ENCODE measurements at places on chromosomes 12 and 14. TPM values are rescaled to one million over a fixed set of nuclear protein-coding genes. Genes with fewer than 3 reads are reported as not detected.

BMP4 gene
- 101 TPM for total RNA-seq

EXOC3L4 gene
- total RNA-seq: not detected

OVCH1 gene
- total RNA-seq: not detected

SOAT2 gene
- not detected for total RNA-seq

STK38L gene
- 30.8 TPM for total RNA-seq

RPGRIP1 gene
- total RNA-seq: 1.5 TPM

KRT85 gene
- total RNA-seq: not detected

SLC22A17 gene
- total RNA-seq: 35.3 TPM

PRR4 gene
- total RNA-seq: 3.7 TPM

PHLDA1 gene
- total RNA-seq: 50.3 TPM

TMPRSS12 gene
- not detected for total RNA-seq

MYF6 gene
- total RNA-seq: 0.31 TPM

GRCh38 chr14:69828354-69828753 is 31.3 kb upstream of the SLC10A1 start:
- DNase-seq: no peak
- no peak overlapping the region for H3K4me3 ChIP-seq
- H3K27ac ChIP-seq: no peak overlapping the region
- no peaks in the 10 kb centered on the region for H3K36me3 ChIP-seq

GRCh38 chr12:77294016-77294415 is 228.6 kb upstream of the E2F7 start:
- no peak for DNase-seq
- H3K27ac ChIP-seq: no peak overlapping the region
- H3K36me3 ChIP-seq: no peaks in the 10 kb centered on the region
- H3K4me1 ChIP-seq: no peaks in the 10 kb centered on the region

GRCh38 chr14:55578511-55578910 is 1.5 kb upstream of the KTN1 start:
- no peaks in the 10 kb centered on the region for H3K36me3 ChIP-seq
- peaks cover 25% of the 10 kb centered on the region for H3K4me1 ChIP-seq
- H3K4me3 ChIP-seq: peak overlapping the region; percentile 96
- H3K27ac ChIP-seq: peak overlapping the region; percentile 70
- no peak for DNase-seq

- no peaks in the 10 kb centered on the region for H3K4me1 ChIP-seq
- H3K27me3 ChIP-seq: no peaks in the 10 kb centered on the region
- no peak overlapping the region for H3K4me3 ChIP-seq
Observed at GRCh38 chr14:72075649-72076334, 143.6 kb downstream of the RGS6 start.

- no peak overlapping the region for H3K27ac ChIP-seq
- peaks cover 12% of the 10 kb centered on the region for H3K4me1 ChIP-seq
- H3K4me3 ChIP-seq: no peak overlapping the region
- H3K27me3 ChIP-seq: peaks cover 1% of the 10 kb centered on the region
Observed at GRCh38 chr12:7061138-7061537, 620 bp downstream of the C1S start.

GRCh38 chr12:22759769-22760674 is 135.1 kb downstream of the ETNK1 start:
- H3K36me3 ChIP-seq: no peaks in the 10 kb centered on the region
- no peaks in the 10 kb centered on the region for H3K27me3 ChIP-seq
- H3K4me1 ChIP-seq: no peaks in the 10 kb centered on the region
- H3K27ac ChIP-seq: no peak overlapping the region

DNA sequence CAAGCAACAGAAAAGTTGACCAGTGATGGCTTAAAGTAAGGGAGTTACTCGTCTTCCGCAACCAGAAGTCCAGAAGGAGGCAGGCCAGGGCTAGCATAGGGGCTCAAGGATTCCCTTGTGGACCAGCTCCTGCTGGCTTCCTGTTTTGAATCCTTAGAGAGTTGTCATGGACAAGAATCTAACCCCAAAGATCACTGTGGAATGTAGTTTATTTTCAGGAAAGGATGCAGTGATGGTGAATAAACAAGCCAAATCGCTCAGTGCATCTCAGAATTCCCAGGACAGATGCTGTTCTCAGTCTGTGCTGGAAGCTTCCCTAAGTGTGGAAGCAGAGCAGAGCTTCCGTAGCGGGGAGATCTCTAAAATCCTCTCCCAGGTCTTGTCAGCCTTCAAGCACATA is 311.3 kb downstream of the C12orf75 start:
- H3K27ac ChIP-seq: no peak overlapping the region
- no peaks in the 10 kb centered on the region for H3K4me1 ChIP-seq
- H3K27me3 ChIP-seq: no peaks in the 10 kb centered on the region

DNA sequence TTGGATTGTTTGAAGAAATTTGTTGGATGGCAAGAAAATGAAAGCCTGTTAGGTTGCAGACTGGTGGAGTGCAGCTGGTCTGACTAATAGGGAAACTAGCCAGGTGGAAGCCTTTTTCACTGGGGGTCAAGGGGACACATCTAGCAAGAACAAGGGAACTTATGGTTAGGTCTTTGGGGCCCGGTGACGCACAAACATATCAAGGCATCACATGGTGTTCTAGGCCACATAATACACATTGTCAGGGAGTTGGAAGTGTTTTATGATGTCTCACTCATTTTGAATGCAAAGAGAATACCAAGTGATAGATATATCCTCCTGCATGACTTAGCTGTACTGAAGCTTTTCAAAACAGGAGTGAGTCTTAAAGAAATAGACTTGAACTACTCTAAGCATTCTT is 351.2 kb downstream of the KCNH5 start:
- no peak overlapping the region for H3K4me3 ChIP-seq
- H3K27ac ChIP-seq: no peak overlapping the region

DNA sequence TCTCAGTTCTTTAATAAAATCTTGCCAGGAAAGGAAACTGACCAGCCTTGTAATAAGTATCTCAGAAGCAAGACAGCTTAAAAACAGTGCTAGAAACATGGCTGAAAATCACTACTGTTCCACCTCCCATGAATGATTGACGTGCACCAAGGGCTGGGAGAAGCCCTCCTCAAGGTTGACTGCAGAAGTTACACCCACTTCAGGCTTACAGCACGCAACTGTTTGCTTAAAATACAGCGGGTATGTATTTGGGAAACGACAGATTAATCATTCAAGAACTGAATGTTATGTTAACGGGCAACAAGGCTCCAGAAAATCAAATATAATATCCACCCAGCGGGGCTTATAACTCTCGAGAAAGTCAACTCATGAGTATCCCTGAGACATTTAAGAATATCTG is 22.1 kb downstream of the PRKD1 start:
- no peak overlapping the region for H3K27ac ChIP-seq
- no peak overlapping the region for H3K4me3 ChIP-seq
- no peak for DNase-seq
- H3K36me3 ChIP-seq: no peaks in the 10 kb centered on the region

GRCh38 chr12:14314801-14315200 is 50.7 kb upstream of the ATF7IP start:
- H3K4me3 ChIP-seq: no peak overlapping the region
- no peaks in the 10 kb centered on the region for H3K4me1 ChIP-seq
- H3K27me3 ChIP-seq: no peaks in the 10 kb centered on the region

- H3K4me3 ChIP-seq: no peak overlapping the region
- no peak for DNase-seq
Observed at GRCh38 chr12:44422559-44422958, 453.6 kb downstream of the NELL2 start.

DNA sequence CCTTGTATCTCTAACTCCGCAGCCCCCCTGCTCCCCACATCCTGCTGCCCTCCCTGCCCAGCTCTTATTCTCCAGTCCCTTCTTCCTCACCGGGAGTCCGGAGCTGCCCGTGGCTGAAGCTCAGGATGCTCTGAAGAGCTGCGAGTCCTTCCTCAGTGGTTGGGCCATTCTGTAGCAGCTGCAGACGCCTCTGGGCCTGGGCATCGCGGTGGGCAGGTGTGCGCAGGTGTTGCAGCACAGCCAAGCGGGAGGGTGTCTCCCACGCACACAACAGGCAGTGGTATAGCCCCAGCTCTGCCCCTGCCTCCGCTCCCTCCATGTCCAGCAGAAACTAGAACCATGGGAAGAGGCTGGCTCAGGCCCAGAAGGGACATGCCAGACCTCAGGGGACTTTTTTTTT is 20.2 kb downstream of the ZFHX2 start:
- no peak for DNase-seq
- peak overlapping the region; percentile 90 for H3K27ac ChIP-seq
- peak overlapping the region; percentile 35 for H3K4me3 ChIP-seq
- peaks cover 37% of the 10 kb centered on the region for H3K4me1 ChIP-seq

DNA sequence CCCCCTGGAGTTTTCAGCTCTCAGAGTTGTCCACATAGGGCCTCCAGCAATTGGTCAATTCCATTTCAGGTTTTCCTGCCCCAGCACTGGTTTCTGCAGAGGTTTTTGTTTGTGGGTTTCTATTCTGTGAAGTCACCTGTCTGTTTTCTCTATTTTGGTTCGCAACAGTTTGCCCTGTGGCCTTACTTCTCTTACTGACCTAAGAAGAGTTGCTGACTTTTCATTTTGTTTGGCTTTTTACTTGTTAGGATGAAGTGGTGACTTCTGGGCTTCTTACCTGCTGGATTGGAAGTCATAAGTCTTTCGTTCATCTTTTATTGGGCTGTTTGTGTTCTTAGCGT is 196.4 kb upstream of the PARP11 start:
- H3K27me3 ChIP-seq: no peaks in the 10 kb centered on the region
- DNase-seq: no peak
- H3K4me3 ChIP-seq: no peak overlapping the region
- H3K4me1 ChIP-seq: no peaks in the 10 kb centered on the region
- H3K36me3 ChIP-seq: no peaks in the 10 kb centered on the region

DNA sequence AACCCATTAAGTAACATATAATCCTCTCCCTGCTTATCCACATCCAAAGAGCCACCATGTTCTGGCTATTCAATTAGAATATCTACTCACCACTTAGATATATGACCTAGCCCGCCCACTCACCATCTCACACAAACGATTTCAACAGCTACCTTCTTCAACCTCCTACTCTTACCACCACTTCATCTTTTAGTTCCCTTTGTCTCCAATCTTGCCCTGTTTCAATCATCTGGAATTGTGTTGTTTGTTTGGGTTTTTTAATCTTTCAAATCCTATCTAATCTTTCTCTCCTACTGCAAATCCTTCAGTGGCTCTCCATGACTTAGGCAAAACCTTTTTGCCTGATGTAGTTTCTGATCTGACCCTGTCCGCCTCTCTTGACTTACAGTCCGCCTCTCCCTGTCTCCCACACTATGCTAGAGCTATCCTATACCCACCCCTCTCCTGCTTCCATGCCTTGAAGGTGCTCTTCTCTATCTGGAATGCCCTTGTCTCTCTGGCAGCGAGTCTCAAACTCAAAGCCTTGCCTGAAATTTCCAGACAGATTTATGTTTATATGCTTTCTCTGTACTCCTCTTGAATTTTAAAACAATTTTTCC is 161.0 kb upstream of the CRY1 start:
- H3K4me1 ChIP-seq: no peaks in the 10 kb centered on the region
- no peak overlapping the region for H3K4me3 ChIP-seq
- no peak for DNase-seq
- H3K27ac ChIP-seq: no peak overlapping the region
- H3K36me3 ChIP-seq: no peaks in the 10 kb centered on the region

GRCh38 chr14:68705741-68706283 is 87.1 kb downstream of the ZFP36L1 start:
- no peak overlapping the region for H3K4me3 ChIP-seq
- H3K27me3 ChIP-seq: no peaks in the 10 kb centered on the region
- peaks cover 17% of the 10 kb centered on the region for H3K4me1 ChIP-seq
- no peaks in the 10 kb centered on the region for H3K36me3 ChIP-seq
- H3K27ac ChIP-seq: no peak overlapping the region

DNA sequence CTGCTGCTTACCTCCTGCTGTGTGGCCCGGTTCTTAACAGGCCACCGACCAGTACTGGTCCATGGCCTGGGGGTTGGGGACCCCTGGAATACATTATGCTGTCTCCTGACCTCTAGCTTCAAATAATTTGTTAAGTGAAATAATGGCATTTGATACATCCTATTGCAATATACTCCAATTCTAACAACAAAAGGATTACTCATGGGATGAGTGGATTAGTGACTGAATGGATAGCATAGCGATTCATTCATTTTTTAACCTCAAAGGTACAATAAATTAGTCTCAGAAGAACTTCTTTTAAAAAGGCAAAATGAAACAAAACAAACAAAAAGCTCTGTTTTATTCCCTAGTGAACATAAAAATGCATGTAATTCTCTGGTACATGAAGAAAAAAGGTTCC is 147.9 kb upstream of the PKP2 start:
- no peak overlapping the region for H3K4me3 ChIP-seq
- H3K27me3 ChIP-seq: no peaks in the 10 kb centered on the region
- DNase-seq: no peak
- peaks cover 2% of the 10 kb centered on the region for H3K4me1 ChIP-seq

DNA sequence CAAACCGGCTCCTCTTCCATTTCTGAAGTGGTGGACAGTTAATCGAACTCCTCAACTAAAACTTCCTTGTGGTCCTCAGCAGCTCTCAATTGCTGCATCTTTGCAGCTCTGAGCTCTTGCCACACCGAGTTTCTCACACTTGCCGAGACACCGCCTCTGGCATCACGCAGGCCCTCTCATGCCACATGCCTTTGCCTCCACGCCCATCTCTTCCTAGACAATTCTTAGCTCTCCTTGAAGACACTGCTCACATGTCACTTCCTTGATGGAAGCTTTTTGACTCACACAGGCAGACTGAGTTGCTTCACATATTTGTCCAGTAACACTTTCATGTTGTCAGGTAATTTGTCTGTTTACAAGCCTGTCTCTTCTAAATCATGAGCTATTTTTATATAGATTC is 29.2 kb downstream of the KCNA1 start:
- no peak for DNase-seq
- H3K36me3 ChIP-seq: no peaks in the 10 kb centered on the region
- H3K27me3 ChIP-seq: no peaks in the 10 kb centered on the region
- H3K4me1 ChIP-seq: no peaks in the 10 kb centered on the region
- H3K27ac ChIP-seq: no peak overlapping the region

- no peak overlapping the region for H3K27ac ChIP-seq
- no peak for DNase-seq
- H3K27me3 ChIP-seq: no peaks in the 10 kb centered on the region
- no peaks in the 10 kb centered on the region for H3K4me1 ChIP-seq
Observed at GRCh38 chr14:80059041-80059440, 152.3 kb downstream of the DIO2 start.

DNA sequence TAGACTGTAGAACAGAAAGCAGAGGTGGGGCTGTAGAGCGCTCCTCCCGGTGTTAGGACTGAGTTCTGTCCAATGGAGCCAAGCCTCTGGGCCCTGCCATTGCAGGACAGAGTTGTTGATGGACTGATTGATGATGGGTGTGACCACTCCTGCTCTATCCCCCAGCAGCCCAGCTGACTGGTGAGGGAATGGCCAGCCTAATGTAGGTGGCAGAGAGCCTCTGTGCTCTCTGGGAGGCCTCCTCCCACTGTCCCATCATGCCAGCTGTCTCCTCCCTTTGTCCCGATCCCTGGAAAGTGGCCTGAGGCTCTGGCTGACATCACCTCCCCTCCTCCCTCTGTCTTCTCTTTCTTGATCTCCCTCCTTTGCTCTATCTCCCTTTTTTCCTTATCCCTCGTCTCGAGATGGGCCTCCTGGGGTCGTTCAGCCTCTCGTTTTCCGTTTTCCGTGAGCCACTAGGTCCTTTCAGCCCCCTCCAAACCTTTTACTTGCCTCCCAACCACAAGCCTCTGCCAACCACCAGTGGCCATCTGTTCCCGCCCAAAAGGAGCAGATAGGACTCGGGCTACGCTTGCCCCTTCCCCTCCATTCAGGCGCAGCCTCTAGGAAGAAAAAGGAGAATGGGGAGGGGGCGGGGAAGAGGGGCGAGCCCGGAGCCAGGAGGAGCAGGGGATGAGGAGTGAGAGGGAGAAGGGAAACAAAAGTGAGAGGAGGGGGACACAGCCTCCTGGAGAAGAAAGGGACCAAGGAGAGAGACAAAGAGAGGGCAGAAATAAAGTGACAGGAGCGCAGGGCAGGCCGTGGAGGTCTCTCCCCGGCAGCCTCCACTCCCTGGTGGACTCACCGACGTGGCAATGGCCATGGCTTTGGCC is 572 bp downstream of the EFS start:
- peak overlapping the region; percentile 70 for H3K27ac ChIP-seq
- peaks cover 21% of the 10 kb centered on the region for H3K27me3 ChIP-seq
- peaks cover 8% of the 10 kb centered on the region for H3K36me3 ChIP-seq
- H3K4me3 ChIP-seq: peak overlapping the region; percentile 86
- DNase-seq: no peak
- peaks cover 29% of the 10 kb centered on the region for H3K4me1 ChIP-seq
